ENCODE measurements at places on chromosomes 5 and 9.

DNA sequence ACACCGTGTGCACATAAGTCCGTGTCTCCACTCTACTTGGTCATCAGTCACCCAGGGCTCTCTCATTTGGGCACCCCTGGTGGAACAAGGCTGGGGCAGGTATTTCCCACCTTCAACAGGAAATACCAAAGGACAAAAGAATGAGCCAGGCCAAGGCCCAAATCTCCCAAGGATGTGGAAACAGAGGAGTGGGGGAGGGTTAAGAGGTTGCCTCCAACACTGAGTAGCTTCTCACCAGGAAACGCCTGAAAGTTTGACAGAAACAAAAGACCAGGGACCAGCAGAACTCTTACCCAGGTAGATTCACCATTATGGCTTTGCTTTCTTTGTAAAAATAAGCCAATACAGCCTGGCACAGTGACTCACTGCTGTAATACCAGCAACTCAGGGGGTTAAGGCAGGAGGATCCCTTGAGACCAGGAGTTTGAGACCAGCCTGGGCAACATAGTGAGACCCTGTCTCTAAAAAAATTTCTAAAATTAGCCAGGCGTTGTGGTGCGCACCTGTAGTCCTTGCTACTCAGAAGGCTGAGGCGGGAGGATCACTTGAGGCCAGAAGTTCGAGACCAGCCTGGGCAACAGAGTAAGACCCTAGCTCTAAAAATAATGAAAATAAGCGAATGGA is 12.7 kb downstream of the SLC1A3 start:
- DNase-seq, result no peak

GRCh38 chr5:141135030-141135717 is at the start of gene PCDHB5:
Gene PCDHB5, plus strand, starts transcription at chr5:141135206. Its CDS starts 229 bp downstream, at chr5:141135435.
- DNase-seq, result no peak

DNA sequence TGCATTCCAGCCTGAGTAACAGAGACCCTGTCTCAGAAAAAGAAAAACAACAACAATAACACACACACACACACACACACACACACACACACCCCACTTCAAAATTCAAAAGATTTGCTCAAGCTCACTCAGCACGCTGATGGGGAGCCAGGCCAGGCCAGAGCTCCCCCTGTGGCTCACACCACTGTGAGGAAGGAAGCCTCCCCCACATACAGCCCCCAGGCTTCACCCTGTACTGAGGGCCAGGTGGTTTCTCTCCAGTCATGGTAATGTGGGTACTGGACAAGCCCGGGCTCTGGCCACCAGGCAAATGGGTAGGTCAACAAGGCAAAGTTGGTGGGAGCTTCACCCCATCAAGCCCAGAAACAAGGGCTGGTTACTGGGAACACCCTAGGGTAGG is 19.0 kb downstream of the ATOX1 start:
- no peak for DNase-seq

DNA sequence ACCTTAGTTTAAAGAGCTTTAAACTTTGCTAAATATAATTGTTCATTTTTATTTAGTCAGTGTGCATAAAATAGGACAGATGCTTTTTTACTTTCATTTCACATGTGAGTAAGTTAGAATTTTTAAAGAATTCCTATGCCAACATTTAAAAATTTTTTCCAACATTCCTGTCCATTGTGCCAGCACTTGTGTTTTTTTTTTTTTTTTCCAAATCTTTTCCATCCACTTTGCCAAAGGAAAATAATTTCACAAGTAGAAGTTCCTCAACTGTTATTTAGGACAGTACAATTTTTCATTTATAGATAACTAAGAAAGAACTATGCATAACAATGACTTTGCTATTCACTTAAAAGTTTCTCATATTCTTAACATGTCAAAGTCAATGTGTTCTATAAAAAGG is 189.5 kb downstream of the ADAMTS6 start:
- DNase-seq, result no peak

GRCh38 chr9:113999256-114000062 is 78.6 kb downstream of the AMBP start:
- no peak for DNase-seq

DNA sequence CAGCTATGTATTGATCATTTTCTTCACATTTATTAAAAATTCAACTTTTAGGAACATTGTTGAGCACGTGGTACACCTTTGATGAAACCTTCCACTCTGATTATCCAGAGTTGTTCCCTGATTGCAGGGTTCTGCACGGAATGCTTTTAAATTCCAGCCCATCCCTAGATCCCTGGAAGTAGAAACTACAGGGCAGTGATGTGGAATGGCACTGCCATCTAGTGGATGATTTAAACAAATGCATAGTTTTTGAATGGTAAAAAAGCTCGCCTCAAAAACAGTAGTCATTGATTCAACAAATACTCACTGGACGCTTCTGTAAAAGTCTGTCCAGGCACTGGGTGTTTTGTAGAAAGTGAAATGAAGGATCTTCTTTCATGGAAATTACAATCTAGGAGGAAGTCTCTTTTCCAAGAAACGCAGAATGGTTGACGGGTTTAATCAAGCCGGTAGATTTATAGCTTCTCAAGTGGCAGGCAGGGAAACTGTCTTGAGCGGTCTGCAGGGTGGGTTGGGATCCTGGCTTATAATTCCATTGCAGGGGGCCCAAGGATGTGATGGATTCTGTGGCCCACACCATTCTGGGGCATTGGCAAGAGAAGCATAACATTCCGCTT is 118.4 kb downstream of the ARHGAP26 start:
- DNase-seq, result peak; percentile 44

DNA sequence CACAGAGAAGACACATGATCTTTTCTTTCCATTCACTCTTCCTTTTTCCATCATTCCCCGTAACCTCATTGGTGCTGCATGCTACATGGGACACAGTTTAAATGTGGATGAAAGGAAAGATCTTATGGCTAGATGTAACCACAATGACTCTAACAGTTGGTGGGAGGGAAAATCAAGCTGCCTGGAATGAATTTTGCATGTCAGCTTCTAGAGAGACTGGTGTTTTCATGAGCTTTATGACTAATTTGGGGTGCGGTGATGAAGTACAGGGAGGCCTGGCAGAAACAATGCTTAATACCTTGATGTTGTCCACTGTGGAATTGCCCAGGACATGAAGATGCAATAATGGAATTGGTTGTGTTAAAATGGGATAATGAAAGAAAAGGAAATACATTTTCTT is 55.9 kb upstream of the MYO10 start:
- DNase-seq, result no peak

GRCh38 chr9:120263836-120264235 is 316.1 kb downstream of the CDK5RAP2 start:
- DNase-seq, result peak; percentile 21

- peak; percentile 12 for DNase-seq
These were observed 120.0 kb upstream of the ACOT12 start for GRCh38 chr5:81513982-81514381.

DNA sequence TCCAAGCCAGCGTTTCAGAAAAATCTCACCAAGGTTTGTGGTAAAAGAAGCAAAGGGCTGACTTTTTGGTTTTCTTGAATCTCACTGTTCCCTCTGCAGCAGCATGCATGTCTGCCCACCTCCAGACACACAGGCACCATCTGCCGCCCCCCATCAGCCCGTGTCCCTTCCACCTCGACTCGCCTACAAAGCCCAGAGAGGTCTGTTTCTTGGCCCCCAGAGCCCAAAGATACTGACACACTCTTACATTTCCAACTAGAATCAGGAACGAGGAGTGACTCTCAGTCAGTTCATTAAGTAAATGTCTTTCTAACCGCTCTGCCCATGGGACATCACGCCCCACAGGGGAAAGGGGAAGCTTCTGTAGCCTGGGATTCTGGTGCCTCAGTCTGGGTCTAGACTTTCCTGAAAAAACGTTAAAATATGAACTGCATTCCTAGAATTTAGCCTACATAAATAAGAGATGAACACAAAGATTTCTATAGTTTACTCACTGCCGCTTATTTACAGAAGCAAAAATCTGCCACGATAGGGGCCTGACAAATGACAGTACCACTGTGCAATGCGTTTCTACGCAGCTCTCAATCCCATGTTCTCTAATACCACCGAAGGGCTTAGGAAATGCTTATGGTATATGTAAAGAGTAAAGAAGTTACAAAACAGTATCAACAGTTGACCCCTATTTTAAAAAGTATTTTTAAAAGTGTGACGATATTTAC is 4.1 kb downstream of the IL4 start:
- peak; percentile 11 for DNase-seq
